ENCODE measurements at places on chromosomes 16 and 17.

GRCh38 chr16:2467528-2468232, 3.4 kb upstream of the NTN3 start:
- peak; percentile 81 for DNase-seq

- peak; percentile 82 for DNase-seq
Measured at GRCh38 chr17:82931699-82932517, 92.1 kb upstream of the ZNF750 start.

DNA sequence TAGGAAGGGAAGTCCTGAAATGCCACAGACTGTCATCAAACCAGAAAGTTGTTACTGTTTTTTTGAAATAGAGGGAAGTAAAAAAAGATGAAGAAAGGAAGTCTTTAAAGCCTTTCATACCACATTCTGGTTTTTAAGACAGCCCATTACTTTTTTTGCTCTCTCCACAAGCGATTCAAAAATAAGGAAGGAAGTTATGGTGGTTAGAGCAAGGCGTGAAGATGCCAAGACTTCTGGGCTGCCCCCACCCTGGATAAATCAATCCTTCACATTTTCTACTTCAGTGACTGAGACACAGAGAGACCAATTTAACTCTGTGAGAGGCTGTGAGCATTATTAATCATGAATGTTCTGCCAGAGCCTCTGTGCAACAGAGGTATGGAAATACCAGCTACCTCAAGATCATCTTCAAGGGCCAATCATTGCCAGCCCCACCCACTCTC, 82.3 kb upstream of the BCAR1 start:
- no peak for DNase-seq

- DNase-seq: no peak
Measured at GRCh38 chr17:79269620-79270019, 195.0 kb downstream of the ENGASE start.

GRCh38 chr17:16969931-16970906, 1.7 kb downstream of the TNFRSF13B start:
- no peak for DNase-seq

- no peak for DNase-seq
Measured at GRCh38 chr17:61570118-61570517, 20.9 kb downstream of the NACA2 start.

DNA sequence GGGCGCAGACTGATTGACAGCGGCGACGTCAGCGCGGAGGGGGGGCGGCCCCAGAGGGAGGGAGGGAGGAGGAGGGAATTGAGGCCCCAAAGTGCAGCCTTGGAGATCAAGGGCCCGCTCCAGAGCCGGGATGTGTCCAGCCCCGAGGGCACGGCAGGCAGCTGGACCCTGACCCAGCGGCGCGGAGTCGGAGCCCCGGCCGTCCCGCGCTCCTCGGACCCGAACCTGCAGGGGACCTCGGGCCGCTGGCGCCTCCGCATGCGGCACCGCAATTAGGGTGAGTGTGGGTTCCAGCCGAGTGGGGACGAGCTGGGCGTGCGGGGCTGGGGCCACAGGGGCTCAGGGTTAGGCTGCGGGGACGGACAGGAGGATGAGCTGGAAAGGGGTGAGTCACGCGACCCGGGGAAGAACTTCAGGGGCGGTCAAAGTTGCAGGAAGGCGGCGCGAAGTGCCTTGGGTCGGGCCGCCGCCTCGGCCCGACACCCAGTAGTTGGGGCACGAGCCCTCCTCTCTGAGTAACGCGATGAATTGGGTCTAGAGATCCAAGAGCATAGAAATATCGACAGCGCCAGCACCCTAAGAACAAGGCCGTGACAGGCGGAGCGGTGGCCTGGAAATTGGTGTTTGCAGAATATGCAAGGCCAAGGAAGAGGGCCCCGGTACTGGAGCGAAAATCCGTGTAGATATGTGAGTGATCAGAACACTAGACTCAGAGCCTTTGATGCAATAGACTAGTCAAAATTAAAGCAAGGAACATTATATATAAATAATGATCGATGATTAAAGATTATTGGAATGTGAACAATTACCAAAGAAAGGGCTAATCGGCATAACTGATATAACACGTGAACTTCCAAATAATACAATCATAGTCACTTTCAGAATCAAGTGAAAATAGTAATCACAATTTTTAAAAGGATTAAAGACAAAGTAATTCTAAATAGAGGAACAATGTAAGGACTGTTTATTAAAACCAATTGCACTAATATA, at the start of gene TBX4:
TBX4 (plus strand) TSS at position 122 of the 990 bp plus-strand sequence. CDS start 4,069 bp downstream, outside the sequence.
- no peak for DNase-seq
